Activated CD8-positive, alpha-beta memory T cell treated with anti-CD3 and anti-CD28 coated beads, Interleukin-2, amount 50 U/mL, for 48 hours (primary cell): ENCODE measurements at places on chromosomes 13 and 19.

GRCh38 chr19:7395360-7396066, 46.8 kb downstream of the ARHGEF18 start:
- no peak for DNase-seq

- no peak for DNase-seq
These were observed 3.3 kb upstream of the UQCR11 start for GRCh38 chr19:1608359-1609102.

- no peak for DNase-seq
These were observed 4.2 kb downstream of the EPS15L1 start for GRCh38 chr19:16467581-16467980.

GRCh38 chr19:41753159-41753558, 2.2 kb upstream of the CEACAM6 start:
- DNase-seq = peak; percentile 95

DNA sequence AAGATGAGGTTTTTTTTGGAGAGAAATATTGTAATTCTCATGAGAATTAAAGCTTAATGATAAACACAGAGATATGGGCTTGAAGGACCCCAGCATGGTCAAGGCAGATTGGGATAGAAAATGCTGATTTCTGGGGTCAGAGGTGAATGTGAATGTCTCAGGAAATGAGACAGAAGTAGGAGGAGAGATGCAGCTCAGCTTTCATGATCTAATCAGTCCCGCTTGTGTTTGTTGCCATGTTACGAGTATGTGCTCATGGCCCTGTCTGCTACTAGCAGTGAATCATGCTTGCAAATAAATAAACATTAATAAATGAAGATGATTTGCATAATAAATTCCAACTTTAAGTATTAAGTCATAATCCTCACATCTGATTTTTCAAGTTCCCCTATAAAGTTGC, 23.0 kb upstream of the NDFIP2 start:
- DNase-seq = no peak

GRCh38 chr13:52446265-52446664, 4.2 kb downstream of the VPS36 start:
- DNase-seq = no peak

- DNase-seq = no peak
These were observed 24.6 kb downstream of the CYP4F22 start for GRCh38 chr19:15532779-15533521.

DNA sequence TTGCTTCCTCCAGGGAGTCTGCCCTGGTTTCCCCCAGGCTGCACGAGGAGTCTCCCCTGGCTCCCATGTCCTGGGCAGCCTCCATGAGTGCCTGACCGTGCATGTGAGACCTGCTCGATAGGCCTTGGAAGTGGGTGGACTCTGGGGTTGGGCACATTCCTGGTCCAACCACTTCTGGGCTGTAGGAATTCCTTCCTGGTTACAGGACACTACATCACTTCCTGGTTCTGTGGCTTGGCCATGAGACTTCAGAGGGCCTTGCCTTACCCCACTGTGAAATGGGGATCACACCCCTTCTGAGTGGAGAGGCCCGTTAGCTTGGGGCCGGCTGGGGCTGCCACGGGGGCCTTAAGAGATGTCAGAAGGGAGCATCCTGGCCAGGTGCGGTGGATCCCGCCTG, 4.0 kb upstream of the ZNF628 start:
- DNase-seq = no peak

DNA sequence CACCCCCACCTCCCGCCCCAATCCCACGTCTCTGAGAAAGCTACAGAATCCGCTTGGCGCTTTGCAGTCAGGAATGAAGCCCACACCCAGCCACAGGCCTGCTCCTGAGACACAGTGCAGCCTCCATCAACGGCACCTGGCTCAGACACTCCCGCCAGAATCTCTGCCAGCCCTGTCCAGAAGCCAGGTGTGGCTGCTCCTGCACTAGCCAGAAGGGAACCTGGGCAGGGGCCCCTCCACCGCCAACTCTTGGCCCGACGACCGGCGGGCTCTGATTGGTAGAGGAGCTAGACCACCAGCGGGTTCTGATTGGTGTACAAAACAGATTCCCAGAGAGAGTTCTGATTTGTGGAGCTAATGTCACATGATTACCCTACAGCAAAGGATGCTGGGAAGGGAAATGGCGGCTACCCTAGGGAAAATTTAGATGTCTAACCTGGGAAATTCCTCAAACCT, 2.9 kb upstream of the PPP6R1 start:
- no peak for DNase-seq

DNA sequence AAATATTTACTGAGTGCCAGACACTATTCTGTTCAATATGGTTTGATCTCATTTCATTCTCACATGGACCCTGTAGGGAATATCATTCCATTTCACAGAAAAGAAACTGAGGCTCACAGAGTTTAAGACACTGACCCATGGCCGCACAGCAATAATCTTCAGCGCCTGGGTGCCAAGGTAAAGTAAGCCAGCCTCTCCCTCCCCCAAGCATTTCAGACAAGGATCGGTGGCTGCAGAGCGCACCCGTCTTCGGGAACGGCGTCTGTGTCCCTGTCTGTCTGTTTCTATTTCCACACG, 4.3 kb upstream of the PDE4A start:
- no peak for DNase-seq

- DNase-seq = no peak
These were observed 413.4 kb downstream of the ZNF536 start for GRCh38 chr19:30785458-30786137.

GRCh38 chr13:65808061-65808460, 1422.1 kb downstream of the PCDH9 start:
- no peak for DNase-seq

- DNase-seq = no peak
These were observed 19.9 kb upstream of the GGACT start for GRCh38 chr13:100608489-100608888.

DNA sequence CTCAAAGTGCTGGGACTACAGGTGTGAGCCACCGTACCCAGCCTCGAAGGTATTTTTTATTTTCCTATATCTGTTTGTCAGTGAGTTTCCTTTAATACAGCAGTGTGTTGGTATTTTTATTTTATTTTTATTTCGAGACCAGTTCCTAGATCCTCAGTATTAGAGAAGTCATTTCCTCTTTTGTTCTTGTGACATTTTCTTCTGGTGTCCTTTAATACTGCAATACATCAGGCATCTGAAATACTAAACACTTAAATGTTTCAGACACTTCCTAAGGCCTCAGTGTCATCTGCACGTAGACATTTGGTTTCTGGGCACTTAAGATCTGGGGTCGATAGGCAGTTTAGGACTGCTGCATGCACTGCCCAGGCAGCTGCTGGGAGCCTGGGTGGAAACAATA, 22.5 kb downstream of the GATAD2A start:
- no peak for DNase-seq

GRCh38 chr13:44833139-44833538, 156.1 kb downstream of the NUFIP1 start:
- DNase-seq = no peak

DNA sequence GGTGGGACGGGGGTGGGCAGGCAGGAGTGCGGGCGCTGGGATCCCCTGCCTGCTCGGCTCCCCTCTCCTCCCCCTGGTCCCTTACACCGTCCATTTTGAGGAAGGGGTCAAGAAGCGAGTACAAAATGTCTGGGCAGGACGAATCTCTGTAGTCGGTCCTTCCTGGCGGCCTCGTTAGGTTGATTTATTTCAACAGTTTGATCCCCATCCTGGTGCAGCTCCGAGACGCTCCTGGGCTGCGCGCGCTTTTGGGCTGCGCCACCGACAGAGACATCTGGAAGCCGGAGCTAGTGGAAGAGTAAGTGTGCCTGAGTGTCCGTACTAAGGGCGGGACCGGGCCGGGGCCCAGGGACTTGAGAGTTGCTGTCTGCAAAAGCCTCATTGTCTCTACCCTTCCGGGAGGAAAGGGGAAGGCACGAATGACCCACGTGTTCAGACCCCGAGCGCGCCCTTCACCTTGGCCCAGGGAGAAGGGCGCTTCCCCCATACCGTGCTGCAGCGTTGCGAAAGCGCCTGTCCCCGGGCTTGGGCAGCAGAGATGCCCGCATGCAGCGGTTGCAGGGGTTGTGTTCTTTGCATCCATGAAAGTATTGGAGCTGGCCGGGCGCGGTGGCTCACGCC, 1.8 kb downstream of the ZNF114 start:
- DNase-seq = peak; percentile 67

DNA sequence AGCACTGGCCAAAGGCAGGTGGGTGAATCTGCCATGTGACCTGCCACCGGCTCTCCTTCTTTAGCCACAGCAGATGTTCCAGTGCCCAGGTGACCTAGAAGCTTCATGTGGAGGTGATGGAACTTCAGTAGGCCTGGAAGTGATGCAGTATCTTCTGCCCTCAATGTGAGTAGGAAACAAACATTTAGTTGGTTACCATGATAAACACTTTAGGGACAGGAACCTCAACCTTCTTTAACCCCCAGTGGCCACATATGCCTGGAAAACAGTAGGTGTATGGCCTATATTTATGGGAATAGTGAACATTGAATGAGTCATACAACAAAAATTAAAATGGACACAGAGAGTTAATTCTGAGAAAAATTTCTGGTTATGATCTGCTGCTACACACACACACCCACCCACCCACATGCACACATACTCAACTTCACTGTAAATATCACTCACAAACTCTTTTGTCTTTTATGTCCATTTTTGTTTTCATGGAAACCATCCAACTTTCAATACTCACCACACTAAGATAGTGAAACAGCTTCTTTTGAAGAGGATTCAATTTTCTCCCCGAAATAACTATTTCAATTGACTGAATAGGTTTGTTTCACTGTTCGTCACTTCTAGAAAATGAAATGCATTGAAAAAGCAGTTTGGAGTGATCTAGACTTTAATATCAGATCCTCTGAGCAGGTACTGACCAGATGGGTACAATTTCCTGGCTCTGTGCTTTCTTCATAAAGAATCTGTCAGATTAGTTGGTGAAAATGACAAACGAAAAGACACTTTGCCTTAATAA, 97.3 kb downstream of the STARD13 start:
- no peak for DNase-seq

DNA sequence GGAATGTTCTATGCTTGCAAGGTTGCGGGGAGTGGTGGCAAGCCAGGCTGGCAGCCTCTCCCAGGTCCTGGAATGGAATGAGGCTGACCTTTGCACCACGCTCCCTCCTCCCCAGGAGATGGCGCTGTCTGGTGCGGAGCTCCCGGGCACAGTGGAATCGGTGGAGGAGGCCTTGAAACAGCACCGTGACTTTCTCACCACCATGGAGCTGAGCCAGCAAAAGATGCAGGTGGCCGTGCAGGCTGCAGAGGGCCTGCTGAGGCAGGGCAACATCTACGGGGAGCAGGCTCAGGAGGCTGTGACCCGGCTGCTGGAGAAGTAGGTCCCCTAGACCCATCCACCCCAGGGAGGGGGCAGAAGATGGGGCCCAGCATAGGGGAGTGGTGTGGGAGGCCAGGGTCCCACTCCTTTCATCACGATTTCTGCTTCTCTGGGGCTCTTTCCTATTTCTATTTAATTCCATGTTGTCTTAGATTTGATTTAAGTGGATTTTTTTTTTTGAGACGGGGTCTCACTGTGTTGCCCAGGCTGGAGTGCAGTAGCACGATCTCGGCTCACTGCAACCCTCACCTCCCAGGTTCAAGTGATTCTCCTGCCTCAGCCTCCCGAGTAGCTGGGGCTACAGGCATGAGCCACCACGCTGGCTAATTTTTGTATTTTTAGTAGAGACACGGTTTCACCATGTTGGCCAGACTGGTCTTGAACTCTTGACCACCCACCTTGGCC, 53.2 kb upstream of the SHKBP1 start:
- peak; percentile 77 for DNase-seq

GRCh38 chr19:56114051-56114777, 6.9 kb downstream of the ZNF787 start:
- DNase-seq = no peak

DNA sequence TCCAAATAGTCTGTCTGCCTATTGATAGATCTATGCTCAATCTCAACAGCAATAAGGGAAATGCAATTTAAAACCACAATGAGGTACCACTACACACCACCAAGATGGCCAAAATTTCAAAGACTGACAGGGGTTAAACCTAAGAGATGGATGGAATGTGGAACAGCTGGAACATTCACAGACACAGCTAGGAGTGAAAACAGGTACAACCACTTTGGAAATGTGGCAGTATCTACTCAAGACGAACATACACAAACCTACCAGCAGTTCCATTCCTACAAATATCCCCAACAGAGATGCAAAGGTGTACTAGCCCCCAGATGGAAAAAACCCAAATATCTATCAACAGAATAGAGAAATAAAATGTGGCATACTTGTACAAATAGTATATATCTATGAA, 86.4 kb downstream of the TSC22D1 start:
- DNase-seq = no peak
